ENCODE measurements at places on chromosomes 3 and 15.

DNA sequence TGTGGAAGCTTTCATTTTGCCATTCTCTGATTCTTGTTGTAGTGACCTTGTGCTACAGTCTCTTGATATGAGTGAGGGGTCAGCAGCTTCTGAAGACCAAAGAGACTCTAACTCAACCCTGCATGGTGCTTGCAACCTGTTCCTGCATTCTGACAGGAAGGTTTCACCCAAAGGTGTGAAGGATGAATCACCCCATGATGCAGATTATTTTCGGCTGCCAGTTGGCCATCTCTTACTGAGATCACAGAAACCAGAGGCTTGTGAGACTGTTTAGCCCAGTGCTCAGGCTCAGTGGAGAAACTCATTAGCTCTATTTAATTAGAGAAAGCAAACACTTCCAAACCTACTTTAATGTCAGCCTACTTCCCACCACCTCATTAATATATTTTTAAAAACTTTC lies 29.2 kb upstream of the TPRG1 start:
- no peak for DNase-seq

DNA sequence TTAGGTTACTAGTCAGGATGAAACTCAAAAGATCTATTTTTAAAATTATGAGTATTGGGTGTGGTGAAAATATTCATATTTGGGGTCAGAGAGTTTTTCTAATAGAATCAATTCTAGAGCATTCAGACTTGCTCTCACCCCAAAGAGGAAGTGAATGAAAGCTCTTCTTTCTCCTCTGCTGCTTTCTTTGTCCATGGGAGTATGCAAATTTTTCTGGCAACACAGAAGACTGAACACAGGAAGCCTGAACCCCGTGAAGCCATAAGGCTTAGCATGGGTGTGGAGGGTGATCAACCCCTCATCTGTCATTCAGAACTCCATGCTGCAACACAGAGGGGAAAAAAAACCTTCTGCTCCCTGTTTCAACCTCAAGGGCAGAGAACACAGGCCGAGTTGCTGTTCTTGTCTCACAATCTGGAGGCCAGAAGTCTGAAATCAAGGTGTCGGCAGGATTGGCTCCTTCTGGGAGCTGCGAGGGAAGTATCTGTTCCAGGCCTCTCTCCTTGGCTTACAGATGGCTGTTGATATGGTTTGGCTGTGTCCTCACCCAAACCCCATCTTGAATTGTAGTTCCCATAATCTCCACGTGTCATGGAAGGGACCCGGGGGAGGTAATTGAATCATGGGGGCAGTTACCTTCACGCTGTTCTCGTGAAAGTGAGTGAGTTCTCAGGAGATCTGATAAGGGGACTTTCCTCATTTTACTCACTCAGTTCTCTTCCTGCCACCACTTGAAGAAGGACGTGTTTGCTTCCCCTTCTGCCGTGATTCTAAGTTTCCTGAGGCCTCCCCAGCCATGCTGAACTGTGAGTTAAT lies 33.7 kb upstream of the CD47 start:
- no peak for DNase-seq

- no peak for DNase-seq
Measured at GRCh38 chr15:62823561-62823960, 219.0 kb upstream of the TPM1 start.

- DNase-seq = no peak
Measured at GRCh38 chr3:55540579-55540978, 53.5 kb upstream of the WNT5A start.

- no peak for DNase-seq
Measured at GRCh38 chr3:24394754-24395153, 99.9 kb downstream of the THRB start.

- no peak for DNase-seq
Measured at GRCh38 chr3:64459711-64460110, 228.1 kb downstream of the ADAMTS9 start.

DNA sequence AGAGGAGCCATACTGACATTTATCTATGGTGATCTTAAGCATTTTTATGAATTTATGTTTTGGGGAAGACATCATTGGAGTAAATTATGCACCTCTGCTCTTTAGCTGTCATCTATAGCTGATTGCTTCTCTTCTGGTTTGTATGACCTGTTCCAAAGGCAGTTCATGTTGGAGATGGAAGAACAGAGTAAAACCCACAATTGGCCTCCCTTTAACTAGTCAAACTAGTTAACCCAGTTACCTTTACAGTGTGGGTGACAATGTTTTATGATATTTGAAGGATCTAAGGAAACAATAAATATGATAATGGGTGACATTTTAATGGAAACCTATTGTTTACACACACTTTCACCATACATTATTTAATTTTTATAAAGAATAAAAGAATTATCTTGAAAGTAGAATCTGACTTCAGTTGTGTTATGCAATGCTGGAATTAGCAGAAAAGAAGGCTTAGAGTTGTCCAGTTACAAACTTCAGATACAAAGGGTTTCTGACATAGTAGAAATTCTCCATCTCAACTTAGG lies 263.5 kb downstream of the NFKBIZ start:
- no peak for DNase-seq

DNA sequence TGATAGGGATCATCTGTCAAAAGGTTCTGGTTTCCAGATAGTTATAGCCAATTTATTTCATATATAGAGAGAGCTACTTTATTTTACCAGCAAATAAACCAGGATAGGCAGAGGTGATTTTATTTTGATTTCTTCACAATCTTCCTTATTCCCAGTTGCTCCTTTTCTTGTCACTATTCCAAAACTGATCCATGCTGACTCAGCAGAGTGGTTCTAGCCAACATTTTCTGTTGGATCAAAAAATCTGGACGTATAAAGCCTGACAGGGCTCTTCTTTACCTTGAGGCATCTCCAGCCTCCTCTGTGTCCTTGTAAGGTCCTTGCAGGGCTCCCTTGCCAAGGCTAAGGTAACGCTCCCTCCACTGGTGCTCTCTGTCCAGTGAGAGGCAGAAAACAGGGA lies 15.8 kb downstream of the HDC start:
- no peak for DNase-seq

- no peak for DNase-seq
Measured at GRCh38 chr3:58989163-58989562, 60.7 kb downstream of the CFAP20DC start.

- DNase-seq = no peak
Measured at GRCh38 chr3:142348460-142348859, 99.4 kb downstream of the XRN1 start.

GRCh38 chr3:149411583-149411982 lies 34.1 kb upstream of the TM4SF1 start:
- DNase-seq = no peak

DNA sequence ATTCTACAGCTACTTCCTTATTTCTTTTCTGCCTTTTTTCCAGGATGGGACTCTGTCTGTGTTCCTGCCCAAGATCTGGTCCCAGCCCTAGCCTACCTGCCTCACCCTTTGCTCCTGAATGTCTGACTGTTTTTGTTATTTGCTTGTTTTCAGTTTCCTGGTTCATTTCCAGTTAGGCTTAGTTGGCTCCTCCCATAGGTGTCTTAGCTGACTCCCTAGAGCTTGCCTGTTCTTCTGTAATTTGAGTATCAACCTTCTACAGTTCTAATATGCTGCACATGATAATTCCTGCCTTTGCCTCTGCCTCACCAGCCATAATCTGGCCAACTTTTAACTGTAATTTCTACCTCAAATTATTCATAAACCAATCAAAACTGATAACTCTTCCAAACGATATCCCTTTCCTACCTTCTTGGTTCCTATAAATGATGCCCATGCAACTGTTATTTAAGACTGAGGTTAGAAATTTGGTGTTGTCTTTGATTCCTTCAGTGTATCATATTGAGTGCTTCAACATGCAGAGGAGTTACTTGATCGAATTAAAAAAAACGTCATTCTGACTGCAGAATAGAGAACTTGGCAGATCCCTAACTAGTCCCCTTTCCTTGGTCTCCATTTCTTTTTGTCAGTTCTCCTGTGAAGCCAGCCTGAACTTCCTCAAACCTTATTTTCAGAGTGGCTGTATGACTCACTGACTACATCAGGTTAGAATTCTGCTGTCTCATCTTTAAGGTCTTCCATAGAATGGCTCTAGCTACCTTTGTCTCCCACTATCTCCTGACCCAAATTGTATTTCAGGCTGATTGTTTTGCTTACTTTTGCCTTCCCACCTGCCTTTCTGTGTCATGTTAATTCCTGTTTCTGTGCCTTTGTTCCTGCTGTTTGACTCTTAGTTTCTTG lies 8.4 kb downstream of the GOLM2 start:
- DNase-seq = no peak

DNA sequence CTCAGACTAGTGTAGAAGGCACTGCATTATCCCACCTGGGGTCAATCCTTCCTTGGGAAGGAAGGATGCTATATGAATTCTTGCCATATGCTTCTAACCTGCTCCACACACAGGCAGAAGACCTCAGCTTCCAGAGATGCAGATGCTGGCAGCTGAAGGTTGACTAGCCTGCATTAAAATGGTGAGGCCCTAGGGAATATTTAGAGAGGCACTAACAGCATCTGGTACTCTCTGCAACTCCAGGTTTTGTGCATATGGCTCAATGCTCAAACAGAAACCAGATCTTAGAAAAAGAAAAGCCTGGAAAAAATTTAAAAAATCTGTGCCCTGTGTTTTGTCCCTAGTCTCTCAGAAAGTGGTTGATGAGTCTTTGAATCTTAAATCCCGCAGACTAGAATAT lies 56.0 kb upstream of the MYRIP start:
- DNase-seq = no peak

DNA sequence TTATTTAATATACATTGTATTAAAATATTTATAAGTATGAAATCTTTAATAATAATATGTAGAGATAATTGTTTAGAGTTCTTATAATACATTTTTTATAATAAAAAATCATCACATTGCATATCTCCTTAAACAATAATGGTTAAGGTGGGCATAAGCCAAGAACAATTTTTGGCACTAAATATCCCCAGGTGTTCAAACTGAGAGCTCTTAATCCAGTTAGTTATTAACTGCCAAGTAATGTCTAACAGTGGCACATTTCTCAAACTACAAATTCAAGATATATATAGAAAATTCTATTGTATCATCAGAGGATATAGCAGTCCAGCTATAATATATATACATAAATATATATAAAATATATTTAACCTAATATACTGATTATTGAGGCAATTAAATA lies 680.8 kb downstream of the SI start:
- DNase-seq = no peak

DNA sequence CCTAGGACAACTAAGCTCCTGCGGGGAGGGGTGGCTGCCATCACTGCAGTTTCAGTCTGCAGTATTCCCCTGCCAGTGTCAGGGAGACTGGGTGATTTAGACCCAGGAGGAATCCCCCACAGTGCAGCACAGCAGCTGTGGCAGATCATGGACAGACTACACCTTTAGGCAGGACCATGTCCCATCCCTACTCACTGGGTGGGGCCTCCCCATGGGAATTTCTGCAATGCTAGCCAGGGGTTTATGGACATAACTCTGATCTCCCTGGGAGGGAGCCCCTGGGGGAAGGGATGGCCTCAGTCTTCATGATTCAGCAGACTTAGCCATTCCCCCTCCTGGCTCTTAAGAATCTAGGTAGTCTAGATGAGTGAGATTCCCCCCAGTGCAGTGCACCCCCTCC lies 130.1 kb upstream of the STAC start:
- DNase-seq = no peak

DNA sequence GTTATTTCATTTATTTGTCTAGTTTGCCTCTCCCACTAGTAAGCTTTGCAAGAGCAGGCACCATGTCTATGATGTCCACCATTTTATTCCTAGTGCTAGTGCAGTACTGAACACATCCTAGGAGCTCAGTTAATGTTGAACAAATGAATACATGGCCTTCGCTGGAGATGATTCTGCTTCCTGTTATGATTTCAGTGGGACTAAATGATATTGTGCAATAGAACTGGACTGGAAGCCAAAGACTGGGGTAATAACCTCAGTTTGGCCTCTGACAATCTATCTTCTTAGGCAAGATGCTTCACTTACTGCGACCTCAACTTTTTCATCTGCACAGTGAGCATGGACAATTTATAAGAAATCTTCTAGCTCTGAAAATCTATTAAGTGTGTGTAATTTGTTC lies 191.3 kb downstream of the ADAMTSL3 start:
- DNase-seq = no peak

- DNase-seq = no peak
Measured at GRCh38 chr15:53022788-53023187, 232.7 kb upstream of the ONECUT1 start.

DNA sequence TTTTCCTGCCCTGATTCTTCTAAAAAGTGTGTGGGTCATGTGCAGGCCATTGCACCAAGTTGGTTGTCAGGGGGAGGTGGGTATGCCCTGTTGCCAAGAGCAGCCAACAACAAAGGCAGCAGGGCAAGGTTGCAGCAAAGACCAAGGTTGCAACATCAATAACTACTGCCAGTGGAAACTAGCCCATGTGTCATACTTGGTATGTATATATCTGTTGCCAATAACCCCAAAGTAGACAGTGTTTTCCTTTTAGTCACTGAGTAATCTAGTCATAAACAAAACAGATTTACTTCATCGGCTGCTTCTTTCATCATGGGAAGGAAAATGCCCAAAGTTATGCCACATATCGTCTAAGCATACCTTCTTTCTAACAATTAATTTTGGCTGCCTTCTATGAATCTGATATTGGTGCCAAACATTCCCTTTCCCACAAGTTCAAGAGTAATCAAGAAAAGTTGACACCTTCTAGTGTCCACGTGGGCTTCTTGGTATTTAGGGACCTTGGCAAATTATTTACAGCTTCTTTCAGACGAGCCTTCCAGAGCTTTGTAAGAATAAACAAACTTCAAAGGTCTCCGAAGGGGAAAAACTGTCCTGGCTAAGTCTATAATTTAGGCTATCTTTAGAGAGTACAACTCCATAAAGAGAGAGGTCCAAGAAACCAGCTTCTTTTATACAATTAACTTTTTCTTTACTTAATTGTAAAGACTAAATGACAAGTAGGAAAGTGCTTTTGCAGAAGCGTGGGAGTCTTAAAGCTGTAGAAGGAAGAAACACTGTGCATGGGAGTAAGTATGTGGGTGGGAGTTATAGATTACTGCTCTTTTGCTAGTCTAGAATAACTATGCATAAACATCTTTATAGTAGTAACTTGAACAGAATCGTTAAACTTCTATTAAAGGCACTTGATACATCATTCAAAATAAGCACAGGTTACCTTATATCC lies 10.0 kb upstream of the MBNL1 start:
- no peak for DNase-seq

DNA sequence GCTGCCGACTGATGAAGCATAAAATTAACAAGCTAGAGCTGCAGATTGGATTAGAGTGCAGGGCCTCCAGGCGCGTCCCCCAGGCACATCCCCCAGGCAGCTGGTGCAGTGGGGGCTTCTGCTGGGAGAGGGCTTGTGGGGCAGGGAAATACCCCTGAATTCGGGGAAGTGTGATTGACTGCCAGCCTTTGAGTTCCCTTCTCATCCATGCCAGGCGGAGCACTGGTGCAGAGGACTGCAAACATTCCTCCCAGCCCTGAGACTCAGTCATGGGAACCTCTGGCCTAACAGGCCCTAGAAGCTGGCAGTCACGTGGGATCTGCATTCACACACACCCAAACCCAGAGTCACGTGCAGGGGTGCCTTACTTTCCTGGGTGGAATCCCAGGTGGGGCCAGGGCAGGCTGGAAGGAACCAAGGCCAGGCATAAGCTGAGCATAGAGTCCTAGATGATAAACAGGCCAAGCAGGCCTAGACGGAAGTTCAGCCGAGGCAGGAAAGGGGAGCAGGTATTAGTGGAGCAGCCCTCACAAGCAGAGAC lies 46.2 kb upstream of the SEC22A start:
- no peak for DNase-seq

Measured in GM12892 (cell line).